Islet precursor cell (in vitro differentiated cells): ENCODE measurements at places on chromosomes 12 and 14.

GRCh38 chr12:19483727-19484126 is 44.4 kb downstream of the AEBP2 start:
- DNase-seq: no peak

- no peak for DNase-seq
Observed at GRCh38 chr14:67133595-67134441, 55.4 kb upstream of the GARIN2 start.

- DNase-seq: peak; percentile 49
Observed at GRCh38 chr12:3743803-3744202, 9.1 kb downstream of the CRACR2A start.

GRCh38 chr14:51825926-51826325 is 34.5 kb upstream of the GNG2 start:
- DNase-seq: no peak
